ENCODE measurements at places on chromosomes 11 and 22. TPM values are rescaled to one million over a fixed set of nuclear protein-coding genes. Genes with fewer than 3 reads are reported as not detected.

DNA sequence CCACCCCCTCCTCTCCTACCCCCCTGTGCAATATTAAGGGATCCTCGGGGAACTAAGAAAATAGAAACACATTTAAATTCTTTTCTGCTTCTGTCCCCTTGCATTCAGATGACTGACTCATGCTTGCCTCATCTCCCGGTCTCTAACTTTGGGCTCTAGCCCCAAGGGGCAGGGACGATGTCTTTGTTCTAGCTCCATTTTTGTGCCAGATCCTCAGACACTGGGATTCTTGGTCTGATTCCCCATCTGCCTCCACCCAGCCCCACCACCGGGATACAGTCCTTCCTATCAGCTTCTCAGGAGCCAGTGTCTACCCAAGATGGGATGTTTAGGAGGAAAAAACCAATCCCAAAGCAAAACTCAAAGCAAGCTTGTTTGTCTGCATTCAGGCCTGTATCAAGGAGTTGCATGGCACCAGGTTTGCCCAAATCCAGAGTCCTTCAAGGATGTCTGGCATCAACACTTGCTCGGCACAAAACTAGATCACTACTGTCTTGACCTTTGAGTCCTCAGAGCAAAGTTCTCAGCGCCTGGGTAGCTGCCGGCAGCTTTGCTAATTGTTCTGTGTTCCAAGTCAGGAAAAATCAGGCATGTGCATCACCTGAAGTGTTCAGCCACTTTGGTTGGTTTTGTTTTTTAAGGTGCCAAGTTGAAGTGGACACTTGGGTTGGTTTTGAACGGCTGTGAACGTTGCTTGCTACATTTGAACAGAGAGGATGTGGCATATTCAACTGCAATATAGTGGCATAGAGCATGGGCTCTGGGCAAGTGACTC lies 212.8 kb downstream of the DSCAML1 start:
- no peak for DNase-seq

DNA sequence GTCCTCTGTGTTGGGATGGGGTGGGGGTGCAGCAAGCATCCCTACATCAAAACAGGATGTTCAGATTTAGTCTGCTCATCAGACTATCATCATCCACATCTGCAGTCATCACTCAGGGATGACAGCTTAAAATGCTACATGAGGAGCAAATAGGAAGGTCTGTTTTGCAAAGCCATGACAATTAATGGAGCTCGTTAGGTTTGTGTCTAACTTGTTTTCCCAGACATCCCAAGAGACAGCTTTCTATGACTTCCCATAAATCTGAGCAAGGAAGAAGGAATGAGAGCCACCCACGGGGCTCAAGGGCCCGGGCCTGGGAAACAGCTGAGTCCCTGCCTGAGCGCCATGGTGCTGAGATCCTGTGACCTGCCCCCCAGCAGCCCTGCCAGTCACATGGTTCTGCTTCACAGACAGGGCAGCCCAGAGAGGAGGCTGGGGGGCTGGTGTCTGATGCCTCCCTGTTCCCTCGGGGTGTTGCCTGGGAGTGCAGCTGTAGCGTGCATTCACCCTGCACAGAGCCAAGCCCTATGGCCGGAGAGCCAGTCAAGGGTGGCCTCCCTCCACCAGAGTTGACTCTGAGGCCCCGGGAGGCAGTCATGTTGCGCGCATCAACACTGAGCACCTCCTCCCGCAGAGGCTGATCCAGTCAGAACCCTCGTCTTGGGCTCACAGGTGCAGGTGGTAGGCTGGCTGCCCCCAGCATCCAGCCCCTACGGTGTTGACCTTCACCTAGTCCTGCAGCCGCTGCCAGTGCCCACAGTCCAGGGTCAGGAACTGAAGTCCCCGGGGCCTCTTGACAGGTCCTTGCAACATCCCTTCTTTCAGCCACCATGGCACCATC lies 12.1 kb downstream of the DERL3 start:
- no peak for DNase-seq

GRCh38 chr22:25899566-25899965 lies 157.6 kb downstream of the MYO18B start:
- no peak for DNase-seq

DNA sequence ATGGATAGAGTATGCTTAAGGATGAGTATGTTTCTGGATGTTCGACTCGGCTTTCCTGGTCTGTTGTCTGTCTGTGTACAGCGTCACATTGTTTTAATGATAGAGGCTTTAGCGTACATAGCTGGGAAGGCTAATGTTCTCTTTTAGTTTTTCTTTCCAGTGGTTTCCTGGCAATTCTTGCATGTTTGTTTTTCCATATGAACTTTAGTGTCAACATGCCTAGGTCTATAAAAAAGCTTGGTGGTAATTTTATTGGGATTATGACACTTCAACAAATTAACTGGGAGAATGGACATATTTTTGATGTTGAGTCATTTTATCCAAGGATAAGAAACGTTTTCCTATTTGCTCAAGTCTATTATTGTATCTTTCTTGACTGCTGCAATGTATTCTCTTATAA lies 17.6 kb downstream of the F2 start:
- DNase-seq = no peak

GRCh38 chr11:60316317-60316716 lies 10.7 kb upstream of the MS4A6E start:
- DNase-seq = no peak

DNA sequence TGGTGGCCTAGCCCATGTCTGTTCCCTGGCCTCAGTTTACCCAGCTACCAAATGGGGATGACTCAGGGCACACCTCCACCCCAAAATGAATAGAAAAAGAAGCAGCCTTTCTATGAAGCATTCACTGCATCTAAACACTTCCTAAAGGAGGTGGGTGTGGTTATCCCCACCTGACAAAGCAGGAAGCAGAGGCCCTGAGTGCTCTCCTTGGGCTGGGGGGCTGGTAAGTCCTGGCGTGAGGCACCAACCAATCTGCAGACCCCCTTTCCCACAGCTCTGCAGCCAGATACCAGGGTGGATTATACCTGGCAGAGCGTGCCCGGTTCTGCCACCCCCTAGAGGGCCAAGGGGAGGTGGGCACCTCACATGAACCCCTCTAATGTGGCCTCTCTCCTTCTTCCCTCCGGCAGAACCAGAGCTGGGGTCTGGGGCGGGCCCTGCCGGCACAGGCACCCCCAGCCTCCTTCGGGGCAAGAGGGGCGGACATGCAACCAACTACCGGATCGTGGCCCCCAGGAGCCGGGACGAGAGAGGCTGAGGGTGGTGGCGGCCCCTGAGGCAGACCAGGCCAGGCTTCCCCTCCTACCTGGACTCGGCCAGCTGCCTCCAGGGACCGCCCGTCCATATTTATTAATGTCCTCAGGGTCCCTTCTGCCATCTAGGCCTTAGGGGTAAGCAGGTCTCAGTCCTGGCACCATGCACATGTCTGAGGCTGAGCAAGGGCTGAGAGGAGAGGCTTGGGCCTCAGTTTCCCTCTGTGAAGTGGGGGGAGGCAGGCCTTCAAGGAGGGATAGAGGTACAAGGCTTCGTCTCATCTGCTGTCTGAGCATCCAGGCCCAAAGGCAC lies 9.2 kb downstream of the RHBDD3 start:
- DNase-seq = no peak

GRCh38 chr11:2379466-2380174 lies 2.5 kb downstream of the CD81 start:
- DNase-seq = no peak

DNA sequence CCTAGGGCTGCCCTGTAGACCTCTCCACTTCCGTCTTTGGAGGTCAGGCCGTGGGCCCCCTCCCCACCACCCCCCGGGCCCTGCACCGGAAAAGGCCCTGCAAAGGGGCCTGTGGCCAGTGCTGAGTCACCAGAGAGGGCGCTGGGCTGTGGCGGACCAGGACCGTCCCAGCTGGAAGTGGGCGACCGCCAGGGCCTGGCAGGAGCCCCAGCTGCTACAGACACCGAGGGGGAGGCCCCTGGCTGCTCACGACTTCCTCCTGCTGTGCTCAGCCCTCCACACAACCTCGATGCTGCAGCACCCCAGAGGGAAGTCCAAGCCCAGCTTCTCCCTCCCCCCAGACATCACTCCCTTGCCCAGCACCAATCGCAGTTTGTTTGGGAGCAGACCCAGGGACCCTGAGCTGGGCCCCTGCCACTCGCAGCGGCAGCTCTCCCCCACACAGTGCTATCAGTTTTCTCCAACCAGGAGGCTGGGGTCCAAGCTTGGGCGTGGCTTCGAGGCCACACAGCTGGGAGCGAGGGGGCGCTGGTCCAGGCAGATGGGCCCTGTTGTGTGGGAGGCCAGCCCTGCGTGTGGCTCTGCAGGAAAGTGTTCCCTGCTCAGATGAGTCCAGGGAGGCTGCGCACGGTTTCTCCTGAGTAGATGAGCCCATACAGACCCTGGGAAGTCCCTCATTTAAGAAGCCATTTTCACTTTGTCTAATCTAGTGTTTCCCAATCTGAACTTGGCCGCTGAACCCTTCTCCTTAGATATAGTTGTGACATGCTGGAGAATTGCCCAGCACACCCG lies 5.6 kb upstream of the SH3BP1 start:
- DNase-seq = peak; percentile 69

DNA sequence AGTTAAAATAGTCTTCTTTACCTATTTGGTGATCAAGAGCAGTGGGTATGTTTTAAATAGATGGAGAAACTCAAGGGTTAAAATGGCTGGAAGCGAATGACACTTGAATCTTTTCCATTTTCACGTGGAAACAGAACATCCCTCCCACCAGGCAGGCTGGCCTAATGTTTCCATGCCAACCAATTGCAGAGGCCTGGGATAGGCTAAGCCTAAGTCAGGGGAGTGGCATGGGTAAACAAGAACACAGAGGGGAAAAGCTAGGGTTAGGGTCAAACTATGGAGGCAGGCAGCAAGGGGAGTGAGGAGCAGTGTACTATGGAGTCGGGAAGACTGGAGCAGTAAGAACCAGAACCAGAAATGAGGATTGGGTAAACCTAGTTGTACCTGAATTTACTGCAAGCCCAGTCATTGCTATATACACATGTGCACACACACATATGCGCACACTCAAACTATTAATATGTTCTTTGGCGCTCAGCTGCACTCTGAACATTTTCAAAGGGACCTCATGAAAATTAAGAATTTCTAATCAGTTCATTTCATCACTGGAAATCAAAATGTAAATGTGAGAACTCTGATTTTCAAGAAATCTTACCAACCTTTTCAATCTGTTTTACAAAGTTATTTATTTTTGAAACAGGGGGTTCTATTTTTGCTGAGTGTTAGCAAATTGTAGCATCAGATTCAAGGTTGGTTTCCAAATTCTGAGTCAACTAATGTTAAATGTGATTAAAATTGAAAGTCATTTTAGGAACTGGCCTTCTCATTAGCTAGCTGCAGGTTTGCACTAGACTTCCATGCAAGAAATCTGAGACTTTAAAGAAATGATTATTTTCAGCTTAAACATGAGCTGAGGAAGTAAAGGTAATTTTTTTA lies 327.0 kb upstream of the CCDC90B start:
- DNase-seq = no peak

- DNase-seq = no peak
Observed at GRCh38 chr22:43266076-43266475, 77.1 kb downstream of the SCUBE1 start.

DNA sequence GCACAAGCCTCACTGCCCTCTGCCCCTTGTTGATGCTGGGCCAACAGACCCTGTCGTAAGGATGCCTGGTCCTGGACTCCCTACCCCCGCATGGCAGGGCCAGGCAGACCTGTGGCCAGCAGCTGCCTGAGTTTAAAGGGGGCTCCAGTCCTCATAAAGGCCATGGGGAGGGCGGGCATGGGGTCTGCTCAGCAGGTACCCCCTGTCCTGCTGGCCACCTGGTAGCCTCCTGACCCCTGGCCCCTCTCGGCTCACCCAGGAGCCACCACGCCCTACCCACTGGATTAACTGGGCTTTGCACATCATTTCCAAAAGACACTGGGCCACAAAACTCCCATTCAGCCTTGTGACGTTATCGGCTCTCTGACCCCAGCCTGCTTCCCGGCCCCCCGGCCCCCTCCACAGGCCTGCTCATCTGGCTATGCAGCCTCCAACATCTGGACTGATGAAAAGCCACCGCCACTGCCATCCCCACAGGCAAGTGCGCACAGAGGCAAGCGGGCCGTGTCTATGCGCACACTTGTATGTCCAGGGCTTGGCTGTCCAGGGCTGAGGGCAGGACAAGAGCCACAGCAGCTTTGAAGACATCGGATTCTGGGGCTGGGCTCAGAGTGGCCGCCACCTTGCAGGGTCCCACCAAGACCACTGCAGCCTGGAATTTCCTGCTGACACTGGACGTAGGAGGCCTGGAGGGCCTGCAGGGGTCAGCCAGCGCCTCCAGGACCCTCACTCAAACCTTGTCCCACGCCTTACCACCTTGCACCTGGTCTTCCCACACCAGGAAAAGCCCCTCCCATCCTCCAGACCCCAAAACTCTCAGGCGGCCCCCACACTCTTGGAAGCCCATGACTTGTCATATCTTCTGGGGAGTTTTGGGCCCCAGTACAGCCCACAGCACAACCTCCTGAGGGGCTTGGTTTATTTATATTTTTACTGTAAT lies 48.7 kb downstream of the IGF2 start:
- no peak for DNase-seq

DNA sequence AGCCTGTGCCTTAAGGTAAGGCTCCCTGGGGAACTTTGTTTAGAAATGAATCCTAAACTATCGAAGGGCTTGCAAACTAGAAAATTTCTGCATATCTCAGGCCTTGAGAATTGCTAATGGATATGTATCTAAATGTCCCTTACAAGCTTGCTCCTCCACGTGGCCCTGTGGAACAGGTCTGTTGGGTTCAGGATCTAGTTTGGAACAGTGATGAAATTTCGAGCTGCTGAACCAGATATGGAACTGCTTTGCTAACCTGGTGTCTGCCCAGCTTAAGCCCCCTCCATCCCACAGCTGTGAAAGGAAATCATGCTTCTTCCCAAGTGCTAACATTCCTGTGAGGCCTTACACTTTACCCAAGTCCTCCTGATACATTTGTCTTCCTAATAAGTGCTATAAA lies 11.6 kb downstream of the SREBF2 start:
- DNase-seq = no peak

Gene YPEL4
- total RNA-seq = 0.55 TPM

Gene SLC35F2
- total RNA-seq = 18.5 TPM

Gene MS4A13
- not detected for total RNA-seq

Gene C11orf65
- 1.0 TPM for total RNA-seq

Gene FIBIN
- total RNA-seq = 0.44 TPM

Gene POU2AF2
- total RNA-seq = not detected

Gene RNASEH2C
- 72.1 TPM for total RNA-seq

Gene OR4D5
- total RNA-seq = not detected
